Right kidney (tissue), 9 donors: ENCODE measurements at places on chromosomes 2 and 18.

- DNase-seq: no peak
Observed at GRCh38 chr2:205731583-205731981, 49.3 kb downstream of the NRP2 start.

DNA sequence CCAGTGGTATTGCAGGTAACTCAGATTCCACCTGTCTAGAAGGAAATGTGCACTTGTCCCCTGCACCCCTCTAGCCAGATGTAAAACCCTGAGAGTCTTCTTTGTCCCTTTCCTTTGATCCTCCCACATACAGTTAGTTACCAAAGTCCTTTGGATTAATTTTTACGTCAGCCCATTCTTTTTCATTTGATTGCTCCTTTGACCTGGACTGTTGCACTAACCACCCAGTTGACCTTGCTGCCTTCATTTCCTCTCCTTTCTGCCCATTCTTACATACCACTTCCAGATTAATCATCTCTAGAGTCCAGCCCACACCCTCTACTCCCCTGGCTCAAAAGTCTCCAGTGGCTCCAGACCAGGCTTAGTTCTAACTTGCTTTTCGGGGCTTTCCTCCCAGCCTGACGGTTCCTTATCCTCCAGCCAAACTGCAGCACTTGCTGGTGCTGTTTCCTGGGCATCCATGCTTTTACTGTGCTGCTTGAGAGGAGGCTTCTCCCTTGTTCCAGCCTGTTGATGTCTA, 99.3 kb downstream of the SPTBN1 start:
- DNase-seq: no peak

GRCh38 chr18:9421096-9421900, 54.0 kb upstream of the RALBP1 start:
- DNase-seq: no peak

DNA sequence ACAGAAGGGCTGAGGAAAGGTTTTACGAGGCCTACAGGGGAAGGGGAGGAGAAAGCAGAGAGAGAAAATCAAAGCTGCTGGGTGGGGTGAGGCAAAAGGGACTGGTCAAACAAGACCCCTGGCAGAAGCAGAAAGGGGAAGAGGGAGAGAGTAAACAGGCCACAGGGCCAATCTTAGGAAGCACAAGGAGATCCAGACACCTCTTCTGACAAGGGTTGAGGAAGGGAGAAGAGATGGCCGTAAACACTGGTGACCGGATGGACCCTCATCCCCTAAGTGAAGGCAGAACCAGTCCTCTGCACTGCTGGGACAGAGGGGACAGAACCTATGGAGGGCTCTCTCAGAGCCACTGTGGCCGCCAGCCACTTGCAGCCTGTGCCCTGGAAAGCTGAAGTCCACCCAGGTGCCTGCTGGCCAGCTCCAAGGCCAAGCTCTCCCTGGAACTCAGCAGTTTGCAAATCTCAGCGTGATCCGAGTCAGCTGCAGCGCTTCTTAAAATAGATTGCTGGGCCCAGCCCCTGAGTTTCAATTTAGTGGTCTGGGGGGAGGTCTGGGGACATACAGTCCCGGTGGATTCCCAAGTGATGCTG, 108.8 kb downstream of the TMEM163 start:
- no peak for DNase-seq

- no peak for DNase-seq
Observed at GRCh38 chr18:33270297-33270696, 170.2 kb downstream of the CCDC178 start.

GRCh38 chr2:199659207-199659606, 191.8 kb downstream of the FTCDNL1 start:
- peak; percentile 20 for DNase-seq

GRCh38 chr2:233706720-233707119, 6.0 kb upstream of the UGT1A5 start:
- no peak for DNase-seq
